ENCODE measurements at places on chromosomes 7 and 10.

DNA sequence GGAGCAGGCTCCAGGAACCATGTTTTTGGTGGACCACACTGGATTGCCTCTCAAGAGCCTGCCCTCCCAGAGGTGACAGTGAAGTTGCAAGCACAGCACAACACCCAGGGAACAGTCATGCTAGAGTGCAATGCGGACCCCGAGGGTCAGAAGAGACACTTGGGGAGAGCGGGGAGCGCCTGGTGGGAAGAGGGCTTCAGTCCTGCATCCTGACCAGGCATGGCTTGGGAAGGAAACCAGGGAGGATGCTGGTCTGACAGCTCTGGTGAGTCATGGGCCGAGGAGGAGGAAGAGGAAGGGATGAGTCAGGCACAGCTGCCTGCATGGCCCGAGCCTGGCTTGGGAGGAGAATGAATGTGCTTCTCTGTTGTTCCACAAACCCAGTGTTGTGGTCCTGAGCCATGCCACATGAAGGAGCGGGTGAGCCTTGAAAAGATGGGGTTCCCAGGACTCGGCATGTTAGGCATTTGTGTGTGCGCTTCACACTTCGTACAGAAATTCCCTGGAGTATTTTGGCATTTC is 29.5 kb upstream of the ANKRD2 start:
- DNase-seq, result peak; percentile 93
- H3K4me3 ChIP-seq, result no peak overlapping the region
- no peaks in the 10 kb centered on the region for H3K27me3 ChIP-seq
- peaks cover 37% of the 10 kb centered on the region for H3K4me1 ChIP-seq

GRCh38 chr10:85849315-85849714 is 517.3 kb downstream of the GRID1 start:
- H3K27ac ChIP-seq, result no peak overlapping the region
- DNase-seq, result no peak
- no peaks in the 10 kb centered on the region for H3K4me1 ChIP-seq
- H3K36me3 ChIP-seq, result no peaks in the 10 kb centered on the region

DNA sequence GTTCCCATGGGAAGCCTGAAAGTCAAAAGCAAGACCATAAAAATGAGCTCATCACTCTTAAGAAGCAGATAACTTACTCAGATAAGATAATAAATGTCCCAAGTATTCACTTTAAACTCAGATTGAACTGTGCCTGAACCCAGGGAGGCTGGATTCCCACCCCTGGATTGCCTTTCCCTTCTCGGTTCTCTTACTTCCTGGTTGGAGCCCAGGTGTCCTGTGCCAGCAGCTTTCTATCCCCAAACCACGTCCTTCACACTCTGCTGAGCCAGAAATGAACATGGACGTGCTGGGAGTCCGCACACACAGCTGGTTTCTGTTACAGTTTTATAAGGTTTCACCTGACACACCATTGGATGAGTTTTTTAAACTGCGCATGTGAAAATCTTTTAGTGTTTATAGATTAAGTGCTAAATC is 636.2 kb upstream of the IGFBP3 start:
- no peaks in the 10 kb centered on the region for H3K27me3 ChIP-seq
- H3K4me3 ChIP-seq, result no peak overlapping the region
- no peaks in the 10 kb centered on the region for H3K36me3 ChIP-seq
- H3K27ac ChIP-seq, result peak overlapping the region; percentile 79
- DNase-seq, result peak; percentile 84

DNA sequence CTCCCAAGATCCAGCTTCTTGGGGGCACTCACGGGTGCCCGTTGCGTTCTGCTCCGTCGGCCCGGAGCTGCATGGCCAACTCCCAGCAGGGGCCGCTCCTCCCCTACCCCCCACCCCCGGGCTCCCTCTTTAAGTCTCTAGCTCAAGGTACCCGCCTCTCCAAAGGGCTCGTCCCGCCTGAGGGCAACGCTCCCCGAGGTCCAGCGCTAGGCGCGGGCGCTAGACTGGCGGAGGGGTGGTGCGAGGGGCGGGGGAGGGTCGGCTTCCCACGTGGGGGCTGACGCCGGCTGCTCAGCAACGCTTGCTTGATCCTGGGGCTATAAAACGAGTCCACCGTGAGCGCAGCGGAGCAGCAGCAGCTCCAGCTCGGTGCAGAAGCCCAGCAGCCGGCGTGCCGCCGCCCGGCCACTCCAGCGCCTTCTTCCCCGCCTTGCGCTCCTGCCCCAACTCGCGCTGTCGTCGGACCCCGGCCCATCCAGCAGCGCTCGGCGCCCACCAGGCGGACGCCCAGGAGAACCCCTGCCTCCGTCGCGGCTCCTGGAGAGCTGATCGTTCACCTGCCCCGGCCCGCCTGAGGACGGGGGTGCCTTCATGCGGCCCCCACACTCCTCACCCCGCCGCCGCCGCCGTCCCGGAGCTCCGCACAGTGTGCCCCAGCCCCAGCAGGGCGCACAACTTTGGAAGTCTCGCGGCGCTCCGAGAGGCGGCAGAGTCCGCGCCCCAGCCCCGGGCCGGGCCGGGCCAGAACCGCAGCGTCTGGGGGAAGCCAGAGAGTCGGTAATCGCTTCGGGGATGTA is at the start of gene ADRA2A:
Gene ADRA2A (plus strand): TSS at position 348 of the 797 bp plus-strand sequence. CDS start 968 bp downstream, outside the sequence.
- H3K27ac ChIP-seq, result peak within 1 kb of the TSS; percentile 51
- peaks cover 32% of the 10 kb centered on the region for H3K4me1 ChIP-seq
- peaks cover 87% of the 10 kb centered on the region for H3K27me3 ChIP-seq

DNA sequence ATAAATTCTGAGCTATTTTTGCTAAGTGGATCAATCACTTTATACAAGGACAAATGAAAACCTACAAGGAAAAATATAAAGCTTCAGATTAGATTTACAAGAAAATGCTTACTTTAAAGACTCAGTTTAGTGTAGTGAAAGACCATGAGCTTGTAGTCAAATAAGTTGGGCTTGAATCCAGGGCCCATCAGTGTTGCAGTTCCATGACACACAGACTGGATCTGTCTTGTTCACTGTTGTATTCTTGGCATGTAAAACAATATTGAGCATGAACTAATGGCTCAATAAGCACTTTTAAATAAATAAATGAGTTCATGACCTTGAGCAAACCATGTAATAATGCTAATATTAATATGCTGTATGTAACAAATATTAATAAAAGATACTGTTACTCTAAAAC is 164.6 kb upstream of the KCND2 start:
- no peaks in the 10 kb centered on the region for H3K27me3 ChIP-seq
- H3K27ac ChIP-seq, result no peak overlapping the region
- H3K4me1 ChIP-seq, result no peaks in the 10 kb centered on the region
- DNase-seq, result no peak
- H3K4me3 ChIP-seq, result no peak overlapping the region
- no peaks in the 10 kb centered on the region for H3K36me3 ChIP-seq

GRCh38 chr7:31476073-31476745 is 37.7 kb upstream of the ITPRID1 start:
- H3K27ac ChIP-seq, result no peak overlapping the region
- H3K4me3 ChIP-seq, result no peak overlapping the region
- no peaks in the 10 kb centered on the region for H3K27me3 ChIP-seq
- no peaks in the 10 kb centered on the region for H3K4me1 ChIP-seq

DNA sequence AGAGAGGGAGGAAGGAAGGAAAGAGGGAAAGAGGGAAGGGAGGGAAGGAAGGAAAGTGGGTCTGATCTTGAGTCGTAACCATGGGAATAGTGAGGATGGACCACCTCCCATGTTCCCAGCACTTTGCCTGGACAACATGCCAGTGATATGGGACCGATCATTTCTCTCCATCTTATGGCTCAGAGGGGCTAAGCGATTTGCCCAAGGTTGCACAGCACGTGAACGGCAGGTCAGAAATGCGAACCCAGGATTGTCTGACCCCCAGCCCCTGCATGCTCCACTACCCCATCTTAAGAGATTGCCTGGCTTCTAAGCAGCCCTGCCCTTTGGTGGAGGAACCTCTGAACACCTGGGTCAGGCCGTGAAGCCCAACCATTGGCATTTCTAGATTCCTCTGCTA is 109.0 kb upstream of the CARD11 start:
- H3K36me3 ChIP-seq, result no peaks in the 10 kb centered on the region
- H3K27me3 ChIP-seq, result no peaks in the 10 kb centered on the region
- H3K4me3 ChIP-seq, result no peak overlapping the region
- DNase-seq, result peak; percentile 20
- no peak overlapping the region for H3K27ac ChIP-seq
- no peaks in the 10 kb centered on the region for H3K4me1 ChIP-seq

Data from sigmoid colon (tissue), 7 donors.